ENCODE measurements at places on chromosomes 5 and 9.

GRCh38 chr9:135020481-135021392 lies 66.7 kb upstream of the OLFM1 start:
- DNase-seq = no peak

DNA sequence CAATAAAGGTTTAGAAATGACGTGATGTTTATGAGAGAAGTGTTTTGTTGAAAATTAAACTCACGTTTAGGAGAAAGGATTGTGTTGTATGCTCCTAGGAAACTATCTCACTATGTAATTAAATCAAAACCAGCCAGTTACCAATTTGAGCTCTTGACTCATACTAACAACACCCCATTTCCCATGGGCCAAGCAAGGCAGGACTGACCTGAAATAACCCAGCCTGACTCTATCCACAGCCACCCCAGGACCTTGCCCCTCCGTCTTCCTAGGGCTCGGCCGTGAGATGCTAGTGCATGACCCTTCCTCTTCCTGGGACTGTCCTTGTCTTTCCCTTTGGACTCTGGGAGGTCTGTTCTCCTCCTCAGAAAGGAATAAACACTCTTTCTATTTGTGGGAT lies 16.4 kb downstream of the TLR4 start:
- peak; percentile 88 for DNase-seq

DNA sequence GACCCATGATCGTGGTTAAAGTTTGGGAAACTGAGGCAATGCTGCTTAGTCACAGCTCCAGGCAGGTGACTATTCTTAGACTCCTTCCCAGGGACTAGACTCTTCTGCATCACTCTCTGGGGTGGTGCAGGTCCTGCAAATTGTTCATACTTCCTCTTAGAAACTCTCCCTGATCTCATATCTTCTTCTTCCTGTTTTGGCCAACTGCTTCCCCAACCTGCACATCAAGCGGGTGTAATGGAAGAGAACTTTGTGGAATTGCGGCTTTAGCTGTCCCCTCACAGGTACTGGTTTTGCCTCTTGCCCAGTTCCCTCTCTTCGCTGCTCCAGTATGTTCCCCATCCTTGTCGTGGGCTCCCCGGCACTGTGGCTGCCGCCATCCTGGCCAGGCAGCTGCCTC lies 111.5 kb upstream of the CTSL start:
- no peak for DNase-seq

GRCh38 chr5:60183881-60184280 lies 290.4 kb upstream of the PDE4D start:
- no peak for DNase-seq

DNA sequence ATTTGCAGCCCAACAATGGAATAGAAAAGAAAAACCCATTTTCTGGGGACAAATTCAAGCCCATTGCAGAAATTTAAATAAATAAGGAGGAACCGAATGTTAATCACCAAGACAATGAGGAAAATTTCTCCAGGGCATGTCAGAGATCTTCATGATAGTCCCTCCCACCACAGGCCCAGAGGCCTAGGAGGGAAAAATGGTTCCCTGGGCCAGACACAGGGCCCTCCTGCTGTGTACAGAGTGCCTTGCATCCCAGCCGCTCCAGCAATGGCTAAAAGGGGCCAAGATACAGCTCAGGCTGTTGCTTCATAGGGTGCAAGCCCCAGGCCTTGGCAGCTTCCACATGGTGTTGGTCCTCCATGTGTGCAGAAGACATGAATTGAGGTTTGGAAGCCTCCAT lies 73.4 kb upstream of the FOXE1 start:
- DNase-seq = no peak

GRCh38 chr5:115599502-115599901 lies 2.8 kb downstream of the TICAM2 start:
- peak; percentile 60 for DNase-seq

GRCh38 chr5:40191150-40191549 lies 488.6 kb upstream of the PTGER4 start:
- no peak for DNase-seq

DNA sequence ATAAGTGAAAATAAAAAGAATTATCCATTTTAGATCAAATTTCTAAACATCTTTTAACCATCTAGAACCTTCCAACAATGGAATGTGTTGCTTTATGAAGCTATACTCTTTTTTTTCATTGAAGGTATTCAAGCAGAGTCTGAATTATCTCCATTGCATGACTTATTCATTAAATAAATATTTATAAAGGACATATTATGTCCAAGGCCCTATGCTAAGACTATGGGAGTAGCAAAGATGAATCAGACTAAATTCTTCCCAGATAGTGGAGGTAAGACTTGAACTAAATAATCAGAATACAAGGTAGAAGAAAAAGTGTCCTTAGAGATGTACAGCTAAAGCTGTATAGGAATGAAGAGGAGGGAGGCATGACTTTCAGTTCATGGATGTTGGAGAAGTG lies 215.5 kb upstream of the RGMB start:
- DNase-seq = peak; percentile 46

DNA sequence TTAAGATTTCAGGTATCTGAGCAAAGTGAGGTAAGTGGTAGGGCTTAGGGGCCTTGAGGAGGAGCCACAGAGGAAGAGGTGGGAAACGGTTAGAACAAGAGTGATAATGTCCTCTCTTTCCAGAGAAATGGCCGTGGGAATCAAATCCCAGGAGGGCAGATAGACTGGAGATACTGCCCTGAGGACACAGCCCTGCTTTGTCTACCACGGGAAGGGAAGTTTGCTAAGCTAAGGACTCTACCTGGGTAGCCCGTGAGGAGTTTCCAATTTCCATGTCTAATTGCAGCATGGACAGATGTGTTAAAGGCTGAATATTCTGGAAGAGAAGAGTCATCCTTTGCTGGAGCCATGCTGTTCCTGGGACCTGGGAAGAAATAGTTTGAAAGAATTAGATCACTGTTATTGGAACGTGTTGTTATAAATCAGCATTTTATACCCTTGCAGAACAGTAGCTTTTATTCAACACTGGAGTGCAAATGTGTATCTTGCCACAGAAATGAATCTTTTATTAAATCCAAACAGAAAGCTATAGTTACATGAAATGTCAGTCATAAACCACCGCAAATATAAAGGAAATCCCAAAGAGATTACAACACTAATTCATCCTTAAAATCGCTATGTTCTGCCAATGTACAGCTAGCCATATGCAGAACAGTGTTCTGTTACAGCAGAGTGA lies 133.2 kb upstream of the LHFPL2 start:
- DNase-seq = no peak

- peak; percentile 33 for DNase-seq
These were observed 182.7 kb downstream of the PBX3 start for GRCh38 chr9:125929846-125930245.

DNA sequence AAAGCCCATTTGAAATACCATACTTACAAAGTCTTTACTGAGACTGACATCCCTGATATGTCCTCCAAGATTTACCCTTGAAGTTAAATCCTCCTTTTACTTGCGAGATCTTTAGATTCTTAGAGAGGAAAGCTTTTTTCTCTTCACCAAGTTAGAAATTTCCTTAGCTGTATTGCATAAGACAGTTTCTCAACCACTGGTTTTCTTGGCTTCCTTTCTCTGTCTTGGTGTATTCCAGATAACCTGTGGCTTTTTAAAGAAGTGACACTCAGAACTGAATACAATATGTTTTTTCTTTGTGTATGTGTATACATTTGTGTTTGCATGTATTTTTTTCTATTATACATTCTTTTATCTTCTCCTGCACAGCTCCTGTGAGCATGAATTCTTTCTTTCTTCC lies 65.0 kb downstream of the SNCAIP start:
- DNase-seq = no peak

DNA sequence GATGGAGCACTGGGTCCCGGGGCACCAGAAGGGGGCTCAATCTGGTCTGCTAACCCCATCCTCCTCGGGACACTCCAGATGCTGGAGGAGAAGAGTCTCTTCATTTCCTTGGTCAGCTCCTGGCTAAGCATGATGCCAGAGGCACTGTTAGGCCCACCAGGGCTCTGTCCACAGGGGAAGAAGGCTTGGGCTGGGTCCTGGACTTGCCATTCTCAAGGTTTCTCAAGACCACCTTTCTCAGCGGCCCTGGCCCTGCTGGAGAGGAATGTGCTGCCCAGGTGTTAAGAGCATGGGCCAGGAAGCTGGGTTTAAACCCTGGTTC lies 7.9 kb downstream of the SH2D3C start:
- DNase-seq = no peak

DNA sequence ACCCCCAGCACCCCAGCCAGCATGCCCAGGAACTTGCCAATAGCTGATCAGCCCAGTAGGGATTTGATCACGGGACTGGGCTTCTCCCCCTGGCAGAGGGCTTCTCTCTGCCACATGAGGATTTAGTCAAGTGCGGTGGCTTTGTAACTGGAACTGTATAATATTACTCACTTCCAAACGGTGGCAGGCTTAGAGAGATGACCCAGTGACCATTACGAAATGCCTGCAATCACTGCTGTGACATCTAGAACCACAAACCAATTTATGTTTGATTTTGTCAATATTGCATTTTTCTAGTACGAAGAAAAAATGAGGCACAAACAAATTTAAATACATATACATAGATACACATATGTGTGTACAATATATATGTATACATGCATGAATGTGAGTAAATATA lies 192.1 kb downstream of the ERCC6L2 start:
- DNase-seq = no peak

GRCh38 chr5:72608297-72608696 lies 101.1 kb upstream of the ZNF366 start:
- peak; percentile 58 for DNase-seq

DNA sequence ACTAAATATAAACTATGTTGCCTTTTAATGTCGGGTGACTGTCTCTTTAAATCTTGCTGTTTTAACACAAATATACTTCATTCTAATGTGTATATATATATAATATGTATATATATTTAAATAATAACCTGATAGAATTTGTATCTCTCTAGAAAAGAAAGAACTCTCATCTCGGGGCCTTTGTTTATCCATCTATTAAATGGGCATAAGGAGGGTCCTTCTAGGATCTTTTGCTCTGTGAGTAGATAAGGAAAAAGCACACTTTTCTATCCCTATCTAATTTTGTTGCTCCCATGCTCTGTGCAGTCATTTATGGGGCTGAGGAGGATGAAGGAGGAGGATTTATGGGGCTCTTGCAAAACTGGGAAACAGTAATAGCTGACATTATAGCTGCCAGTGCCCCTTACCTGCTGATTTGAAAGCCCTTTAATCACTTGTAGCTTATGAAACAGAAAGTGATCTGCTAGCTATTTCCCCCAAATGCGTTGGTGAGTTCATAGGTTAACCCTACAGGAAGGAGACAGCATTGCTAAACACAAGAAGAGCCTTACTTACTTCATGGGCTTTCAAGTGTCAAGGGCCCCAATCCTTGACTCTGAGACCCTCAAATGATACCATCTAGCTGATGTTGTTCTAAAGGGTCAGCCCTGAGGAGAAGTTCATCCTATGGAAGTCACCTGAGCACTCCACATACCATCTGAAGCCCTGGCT lies 5.8 kb upstream of the PPARGC1B start:
- no peak for DNase-seq

- DNase-seq = no peak
These were observed 80.2 kb downstream of the PTPN3 start for GRCh38 chr9:109417585-109418544.

GRCh38 chr5:39264528-39264927 lies 45.2 kb upstream of the FYB1 start:
- no peak for DNase-seq

DNA sequence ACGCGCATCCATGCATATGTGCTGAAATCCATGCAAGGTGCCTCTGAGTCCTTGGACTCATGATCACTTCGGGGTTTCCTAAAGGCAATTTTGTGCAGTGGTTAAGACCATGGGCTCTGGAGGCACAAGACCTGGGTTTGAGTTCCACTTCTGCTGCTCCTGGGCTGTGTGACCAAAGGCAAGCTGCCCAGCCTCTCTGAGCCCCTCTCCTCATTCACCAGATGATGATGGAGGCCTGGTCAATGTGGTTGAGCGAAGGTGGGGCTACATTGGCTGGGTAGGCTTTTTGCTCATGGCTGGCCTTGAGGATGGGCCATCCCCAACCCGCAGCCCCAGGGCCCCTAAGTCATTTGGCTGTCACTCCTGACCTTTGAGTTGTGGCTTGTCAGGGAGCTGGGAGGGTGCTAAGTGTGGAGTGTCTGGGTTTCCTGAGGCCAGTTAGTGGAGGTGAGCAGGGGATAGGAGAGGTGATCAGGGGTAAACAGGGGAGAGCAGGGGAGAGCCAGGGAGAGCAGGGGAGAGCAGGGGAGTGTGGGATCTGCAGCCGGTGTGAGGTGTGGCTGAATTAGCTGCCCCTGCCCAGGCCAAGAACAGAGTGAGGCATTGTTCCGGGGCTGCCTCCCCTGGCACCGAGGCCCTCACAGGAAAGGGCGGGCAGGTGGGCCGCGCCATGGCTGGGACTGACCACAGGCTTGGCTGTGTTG lies 64.6 kb upstream of the SYNPO start:
- no peak for DNase-seq

- DNase-seq = peak; percentile 88
These were observed 268.6 kb downstream of the SEC61B start for GRCh38 chr9:99490729-99491128.

DNA sequence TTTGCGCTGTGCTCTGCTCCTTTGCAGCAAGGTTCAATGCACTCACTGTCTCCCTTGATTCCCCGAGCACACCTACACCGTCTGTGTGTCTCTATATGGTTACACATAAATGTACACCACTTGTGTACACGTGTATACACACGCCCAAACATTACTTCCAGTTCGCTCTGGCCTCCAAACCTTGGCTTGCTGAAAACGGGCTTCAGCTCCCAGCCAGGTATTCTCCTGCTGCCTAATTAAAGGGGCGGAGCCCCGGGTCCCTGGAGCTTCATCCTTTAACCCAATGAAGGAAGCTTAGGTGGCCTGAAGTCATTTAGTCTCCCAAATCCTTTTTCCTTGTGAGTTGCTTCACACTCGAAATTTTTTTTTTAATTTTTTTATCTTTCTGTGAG lies 4.6 kb downstream of the ISL1 start:
- no peak for DNase-seq

DNA sequence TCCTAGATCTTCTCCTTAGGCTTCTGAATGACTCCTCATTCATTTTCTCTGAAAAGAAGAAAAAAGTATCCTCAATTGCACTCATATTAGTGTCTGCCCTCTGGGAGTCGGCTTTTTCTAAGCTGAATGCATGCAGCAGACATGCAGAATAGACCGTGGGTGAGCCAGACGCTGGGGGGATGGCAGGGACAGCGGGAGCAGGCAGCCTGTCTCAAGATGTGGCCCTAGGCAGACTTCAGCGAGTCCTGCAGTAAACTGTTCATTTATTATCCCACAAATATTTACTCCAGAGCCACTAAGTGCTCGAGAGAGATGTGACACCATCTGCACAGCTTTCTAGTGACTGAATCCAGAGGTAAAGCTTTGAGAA lies 164.9 kb upstream of the RAI14 start:
- DNase-seq = peak; percentile 89

Data from EH (cell line).